ENCODE measurements at places on chromosomes 5 and 9.
A peak's percentile ranks its signal among the peaks of the same experiment; 100 is the strongest.

DNA sequence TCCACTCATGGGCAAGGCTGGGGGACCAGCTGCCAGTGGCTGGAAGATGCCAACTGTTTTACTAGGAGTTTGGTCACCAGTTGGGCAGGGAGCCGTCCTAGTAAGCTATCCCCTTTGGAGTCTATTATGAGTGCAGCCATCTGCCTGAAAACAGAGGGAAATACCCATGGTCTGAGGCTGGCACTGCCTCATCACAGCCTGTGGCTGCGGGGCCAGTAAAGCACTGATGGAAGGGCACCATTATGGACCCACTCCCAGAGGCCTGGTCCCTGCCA, 187.2 kb upstream of the PANK3 start:
- H3K4me1 ChIP-seq: peaks cover 21% of the 10 kb centered on the region
- peak; percentile 41 for DNase-seq

DNA sequence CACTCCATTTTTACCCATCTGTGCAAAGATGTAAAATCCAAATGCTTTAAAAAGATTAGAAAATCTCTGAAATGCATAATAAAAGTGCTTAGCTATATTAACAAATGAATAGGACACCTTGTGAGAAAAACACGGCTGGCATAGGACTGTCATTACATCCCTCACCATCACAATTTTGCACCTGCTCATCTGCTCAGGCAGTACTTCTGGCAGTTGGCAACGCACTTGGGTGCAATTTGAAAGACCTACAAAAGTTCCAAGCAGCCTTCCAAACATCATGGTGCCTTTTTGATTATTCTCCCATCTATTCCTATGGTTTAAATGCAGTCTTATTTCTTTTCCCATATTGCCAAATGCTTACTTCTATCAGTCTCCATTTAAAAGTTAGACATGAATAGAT, 501.8 kb downstream of the ENC1 start:
- peaks cover 7% of the 10 kb centered on the region for H3K4me1 ChIP-seq
- no peaks in the 10 kb centered on the region for H3K27me3 ChIP-seq
- H3K36me3 ChIP-seq: no peaks in the 10 kb centered on the region
- no peak overlapping the region for H3K27ac ChIP-seq
- DNase-seq: no peak

DNA sequence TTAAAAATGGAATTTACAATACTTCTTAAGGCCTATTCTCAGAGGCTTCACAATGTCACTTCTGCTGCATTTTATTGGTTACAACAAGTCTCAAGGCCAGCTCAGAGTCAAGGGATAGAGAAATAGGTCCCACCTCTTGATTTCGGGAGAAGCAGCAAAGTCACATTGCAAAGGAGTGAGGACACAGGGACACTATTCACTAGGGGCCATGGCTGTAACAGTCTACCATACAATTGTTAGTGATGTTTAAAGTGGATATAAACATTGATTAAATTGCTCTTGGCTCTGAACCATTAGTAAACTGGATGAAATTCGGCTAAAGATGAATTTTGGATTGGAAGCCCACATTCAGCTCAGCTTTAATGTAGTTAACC, 21.7 kb upstream of the CMBL start:
- peak overlapping the region; percentile 67 for H3K27ac ChIP-seq
- no peak for DNase-seq
- H3K4me3 ChIP-seq: no peak overlapping the region
- H3K4me1 ChIP-seq: peaks cover 57% of the 10 kb centered on the region

- H3K4me3 ChIP-seq: no peak overlapping the region
- DNase-seq: no peak
- no peaks in the 10 kb centered on the region for H3K4me1 ChIP-seq
- H3K27me3 ChIP-seq: no peaks in the 10 kb centered on the region
Observed at GRCh38 chr5:172588380-172588779, 52.7 kb upstream of the NEURL1B start.

DNA sequence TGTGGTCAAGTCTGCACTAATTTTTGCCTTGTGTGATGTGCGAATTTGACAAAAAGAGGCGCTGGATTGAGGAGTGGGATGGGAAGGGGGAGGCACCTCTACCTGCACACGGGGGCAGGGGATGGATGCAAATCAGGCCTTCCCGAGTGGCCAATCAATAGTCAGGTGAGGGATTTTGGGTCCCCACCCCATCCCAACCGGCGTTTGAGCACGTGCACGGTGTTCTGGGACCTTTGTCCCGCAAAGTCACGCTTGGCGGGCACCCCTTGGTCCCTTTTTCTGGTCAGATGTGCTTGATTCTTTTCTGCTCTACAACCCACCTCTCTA, 685 bp upstream of the ADAMTS19 start:
- H3K27ac ChIP-seq: no peak overlapping the region
- no peaks in the 10 kb centered on the region for H3K36me3 ChIP-seq
- no peak for DNase-seq
- H3K27me3 ChIP-seq: no peaks in the 10 kb centered on the region

- H3K4me3 ChIP-seq: no peak overlapping the region
- H3K4me1 ChIP-seq: peaks cover 6% of the 10 kb centered on the region
- H3K36me3 ChIP-seq: peaks cover 5% of the 10 kb centered on the region
- no peaks in the 10 kb centered on the region for H3K27me3 ChIP-seq
- DNase-seq: no peak
Observed at GRCh38 chr9:121240472-121241135, 27.4 kb upstream of the GSN start.

DNA sequence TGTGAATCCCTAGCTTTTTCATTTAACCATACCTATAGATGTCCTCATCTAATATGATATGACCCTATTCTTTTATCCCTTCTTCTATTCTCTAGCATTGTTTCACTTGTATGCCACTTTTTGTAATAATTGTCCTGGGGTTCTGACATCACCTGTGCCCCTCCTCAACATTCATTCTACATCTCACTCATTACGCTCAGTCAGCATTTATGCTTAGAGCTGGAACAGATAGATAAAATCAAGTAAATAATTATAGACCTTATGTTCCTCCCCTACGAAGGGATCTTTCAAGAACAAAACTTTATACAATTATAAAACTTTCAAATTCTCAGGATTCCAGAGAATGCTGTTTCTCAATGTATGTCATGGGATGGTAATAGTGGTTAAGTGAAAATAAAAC, 18.0 kb downstream of the GABRA6 start:
- H3K27ac ChIP-seq: no peak overlapping the region
- no peaks in the 10 kb centered on the region for H3K27me3 ChIP-seq
- H3K36me3 ChIP-seq: no peaks in the 10 kb centered on the region
- H3K4me3 ChIP-seq: no peak overlapping the region

GRCh38 chr5:145350513-145350912, 484.6 kb downstream of the PRELID2 start:
- H3K4me1 ChIP-seq: no peaks in the 10 kb centered on the region
- H3K27me3 ChIP-seq: no peaks in the 10 kb centered on the region
- DNase-seq: no peak
- no peak overlapping the region for H3K4me3 ChIP-seq
- H3K27ac ChIP-seq: no peak overlapping the region
- H3K36me3 ChIP-seq: no peaks in the 10 kb centered on the region

GRCh38 chr9:112925058-112925641, 34.5 kb upstream of the SLC46A2 start:
- H3K27me3 ChIP-seq: no peaks in the 10 kb centered on the region
- no peaks in the 10 kb centered on the region for H3K4me1 ChIP-seq
- H3K36me3 ChIP-seq: no peaks in the 10 kb centered on the region
- no peak for DNase-seq
- no peak overlapping the region for H3K27ac ChIP-seq
- no peak overlapping the region for H3K4me3 ChIP-seq

GRCh38 chr5:134878403-134878802, 4.2 kb downstream of the TXNDC15 start:
- no peak overlapping the region for H3K27ac ChIP-seq
- H3K4me3 ChIP-seq: no peak overlapping the region
- no peaks in the 10 kb centered on the region for H3K27me3 ChIP-seq
- no peaks in the 10 kb centered on the region for H3K36me3 ChIP-seq

DNA sequence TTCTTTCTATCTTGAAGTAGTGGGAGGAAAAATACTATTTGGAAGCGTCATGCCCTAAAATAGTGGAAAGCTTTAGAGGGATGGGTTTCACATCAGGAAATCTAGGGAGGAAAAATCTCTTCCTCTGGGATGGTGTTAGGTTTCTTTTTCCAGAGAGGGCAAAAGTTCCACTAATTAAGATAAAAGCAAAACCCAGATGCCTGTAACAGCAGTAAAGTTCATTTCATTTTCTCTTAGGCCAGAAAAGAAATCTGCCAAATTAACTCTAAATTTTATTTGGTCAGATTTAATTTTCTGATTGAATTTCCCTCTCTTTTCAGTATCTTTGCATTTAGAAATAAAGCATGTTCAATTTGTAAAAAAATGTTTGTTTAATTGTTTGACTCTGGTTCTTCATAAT, 88.8 kb downstream of the LURAP1L start:
- no peaks in the 10 kb centered on the region for H3K36me3 ChIP-seq
- no peak overlapping the region for H3K27ac ChIP-seq
- no peaks in the 10 kb centered on the region for H3K27me3 ChIP-seq

Data from tibial artery (tissue), 4 donors.